ENCODE measurements at places on chromosomes 4 and X. TPM values are rescaled to one million over a fixed set of nuclear protein-coding genes. Genes with fewer than 3 reads are reported as not detected.

GRCh38 chr4:133620555-133620954 lies 471.5 kb downstream of the PCDH10 start:
- H3K27me3 ChIP-seq = no peaks in the 10 kb centered on the region
- H3K36me3 ChIP-seq = no peaks in the 10 kb centered on the region
- no peak overlapping the region for H3K4me3 ChIP-seq

- no peaks in the 10 kb centered on the region for H3K27me3 ChIP-seq
- no peaks in the 10 kb centered on the region for H3K4me1 ChIP-seq
- no peaks in the 10 kb centered on the region for H3K36me3 ChIP-seq
- DNase-seq = no peak
- H3K4me3 ChIP-seq = no peak overlapping the region
- H3K27ac ChIP-seq = no peak overlapping the region
Observed at GRCh38 chr4:101018836-101019235, 328.5 kb downstream of the PPP3CA start.

- no peaks in the 10 kb centered on the region for H3K4me1 ChIP-seq
- no peaks in the 10 kb centered on the region for H3K36me3 ChIP-seq
- H3K4me3 ChIP-seq = no peak overlapping the region
- no peaks in the 10 kb centered on the region for H3K27me3 ChIP-seq
- DNase-seq = no peak
Observed at GRCh38 chr4:24172406-24172805, 282.6 kb upstream of the PPARGC1A start.

GRCh38 chrX:19127649-19128168 lies 5.4 kb upstream of the ADGRG2 start:
- no peaks in the 10 kb centered on the region for H3K4me1 ChIP-seq
- H3K36me3 ChIP-seq = no peaks in the 10 kb centered on the region
- H3K27me3 ChIP-seq = no peaks in the 10 kb centered on the region
- no peak overlapping the region for H3K27ac ChIP-seq
- no peak overlapping the region for H3K4me3 ChIP-seq

DNA sequence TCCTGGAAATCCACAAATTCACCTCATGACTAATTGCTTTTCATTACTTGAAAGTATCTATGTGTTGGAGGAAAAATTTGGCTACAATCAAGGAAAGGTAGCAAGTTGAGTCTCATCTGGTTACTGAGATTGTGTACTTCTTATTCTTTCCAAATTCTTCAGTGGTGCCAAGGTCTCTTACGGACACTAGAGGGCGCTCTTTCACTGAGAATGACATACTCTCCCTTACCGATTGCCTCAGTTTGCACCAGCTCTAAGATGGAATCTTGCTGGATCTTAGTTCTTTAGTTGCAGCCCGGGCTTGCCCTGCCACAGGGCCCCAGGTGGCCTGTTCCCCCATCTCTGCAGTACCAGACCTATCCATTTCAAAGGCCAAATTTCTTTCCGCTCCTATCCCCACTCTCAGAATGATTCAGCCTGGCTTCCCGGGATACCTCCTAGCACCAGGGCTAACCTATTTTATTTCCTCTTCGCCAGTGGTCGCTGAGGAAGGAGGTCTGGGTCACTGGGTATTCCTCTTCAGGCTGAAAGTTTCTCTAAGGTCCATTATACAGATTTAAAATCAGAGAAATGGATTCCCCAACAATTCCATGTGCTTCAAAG lies 24.6 kb upstream of the GPR50 start:
- peak; percentile 34 for DNase-seq
- no peaks in the 10 kb centered on the region for H3K4me1 ChIP-seq
- H3K4me3 ChIP-seq = no peak overlapping the region
- peaks cover 4% of the 10 kb centered on the region for H3K27me3 ChIP-seq
- no peaks in the 10 kb centered on the region for H3K36me3 ChIP-seq

GRCh38 chrX:69808375-69808774 lies 192.5 kb downstream of the EDA start:
- H3K4me3 ChIP-seq = no peak overlapping the region
- H3K36me3 ChIP-seq = no peaks in the 10 kb centered on the region
- no peak overlapping the region for H3K27ac ChIP-seq
- DNase-seq = no peak

- H3K36me3 ChIP-seq = no peaks in the 10 kb centered on the region
- H3K4me1 ChIP-seq = no peaks in the 10 kb centered on the region
- no peaks in the 10 kb centered on the region for H3K27me3 ChIP-seq
- no peak for DNase-seq
- no peak overlapping the region for H3K27ac ChIP-seq
Observed at GRCh38 chr4:99847362-99847976, 30.8 kb downstream of the DAPP1 start.

GRCh38 chrX:151801980-151802379 lies 67.4 kb downstream of the CNGA2 start:
- H3K4me1 ChIP-seq = no peaks in the 10 kb centered on the region
- peaks cover 10% of the 10 kb centered on the region for H3K27me3 ChIP-seq
- no peak for DNase-seq
- no peak overlapping the region for H3K4me3 ChIP-seq

GRCh38 chr4:156778606-156779005 lies 193.0 kb downstream of the PDGFC start:
- H3K27me3 ChIP-seq = no peaks in the 10 kb centered on the region
- no peaks in the 10 kb centered on the region for H3K4me1 ChIP-seq
- H3K36me3 ChIP-seq = no peaks in the 10 kb centered on the region
- H3K4me3 ChIP-seq = no peak overlapping the region
- no peak for DNase-seq

- no peaks in the 10 kb centered on the region for H3K36me3 ChIP-seq
- H3K27me3 ChIP-seq = no peaks in the 10 kb centered on the region
- no peaks in the 10 kb centered on the region for H3K4me1 ChIP-seq
- no peak for DNase-seq
- no peak overlapping the region for H3K27ac ChIP-seq
Observed at GRCh38 chrX:136468391-136469103, 19.2 kb upstream of the BRS3 start.

- no peaks in the 10 kb centered on the region for H3K27me3 ChIP-seq
- H3K4me1 ChIP-seq = no peaks in the 10 kb centered on the region
- H3K27ac ChIP-seq = no peak overlapping the region
Observed at GRCh38 chr4:114249561-114249960, 270.1 kb upstream of the ARSJ start.

- H3K4me1 ChIP-seq = no peaks in the 10 kb centered on the region
- no peaks in the 10 kb centered on the region for H3K36me3 ChIP-seq
- no peak overlapping the region for H3K4me3 ChIP-seq
- no peaks in the 10 kb centered on the region for H3K27me3 ChIP-seq
- DNase-seq = no peak
Observed at GRCh38 chr4:55807556-55807955, 12.0 kb upstream of the EXOC1L start.

DNA sequence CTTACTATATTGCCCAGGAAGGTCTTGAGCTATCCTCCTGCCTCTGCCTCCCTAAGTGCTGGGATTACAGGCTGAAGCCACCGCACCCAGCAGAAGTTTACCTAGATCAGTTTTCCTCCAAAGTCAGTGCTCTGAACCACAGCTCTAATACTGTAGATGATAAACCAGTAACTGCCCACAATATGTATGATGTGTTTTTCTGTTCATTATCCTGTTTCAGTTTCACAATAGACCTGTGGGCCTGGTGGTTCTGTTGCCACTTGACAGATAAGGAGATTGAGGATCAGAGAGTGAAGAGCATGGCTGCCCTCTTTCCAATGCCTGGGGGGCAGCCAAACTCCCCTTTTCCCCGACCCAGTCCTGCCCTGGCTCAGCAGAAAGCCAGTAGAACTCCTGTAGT lies 87.0 kb downstream of the EFNB1 start:
- DNase-seq = no peak
- no peaks in the 10 kb centered on the region for H3K4me1 ChIP-seq
- H3K27ac ChIP-seq = no peak overlapping the region

DNA sequence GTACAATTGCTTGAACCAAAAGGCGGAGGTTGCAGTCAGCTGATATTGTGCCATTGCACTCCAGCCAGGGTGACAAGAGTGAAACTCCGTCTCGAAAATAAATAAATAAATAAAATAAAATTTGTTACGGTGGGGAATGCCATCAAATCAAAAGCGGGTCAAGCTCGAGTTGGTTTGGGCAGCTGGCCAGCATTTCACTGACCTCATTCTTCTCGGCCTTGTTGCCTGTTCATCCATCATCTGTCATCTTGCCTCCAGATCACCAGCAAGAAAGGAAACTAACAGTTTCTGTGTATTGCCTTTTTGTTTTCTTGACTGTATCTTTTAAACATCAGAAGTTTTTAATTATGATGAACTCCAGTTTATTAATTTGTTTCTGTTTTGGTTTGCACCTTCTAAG lies 31.5 kb upstream of the KLHL2 start:
- H3K27ac ChIP-seq = no peak overlapping the region
- DNase-seq = peak; percentile 20
- no peak overlapping the region for H3K4me3 ChIP-seq
- no peaks in the 10 kb centered on the region for H3K36me3 ChIP-seq
- no peaks in the 10 kb centered on the region for H3K27me3 ChIP-seq

DNA sequence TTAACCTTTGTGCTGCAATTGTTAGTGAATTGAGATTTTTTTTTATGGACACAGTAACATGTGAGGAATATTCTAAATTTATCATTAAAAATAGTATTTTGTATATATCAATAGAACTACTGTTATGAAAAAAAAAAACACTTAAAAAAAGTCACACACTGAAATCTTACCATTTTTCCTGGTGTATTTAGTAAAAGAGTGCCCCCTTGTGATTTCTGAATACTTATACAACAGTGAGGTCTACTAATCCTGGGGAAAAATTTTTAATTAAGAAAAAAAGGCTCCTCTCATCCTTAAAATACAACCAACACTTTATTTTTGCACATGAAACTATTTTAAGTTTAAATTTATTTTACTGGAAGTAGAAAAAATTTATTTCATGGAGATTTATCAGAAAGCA lies 56.4 kb upstream of the SPOCK3 start:
- no peak overlapping the region for H3K4me3 ChIP-seq
- H3K27ac ChIP-seq = no peak overlapping the region
- no peak for DNase-seq
- no peaks in the 10 kb centered on the region for H3K27me3 ChIP-seq
- H3K4me1 ChIP-seq = no peaks in the 10 kb centered on the region

GRCh38 chr4:41069838-41070237 lies 144.5 kb downstream of the APBB2 start:
- no peaks in the 10 kb centered on the region for H3K36me3 ChIP-seq
- peaks cover 5% of the 10 kb centered on the region for H3K4me1 ChIP-seq
- no peak for DNase-seq
- H3K27me3 ChIP-seq = no peaks in the 10 kb centered on the region

DNA sequence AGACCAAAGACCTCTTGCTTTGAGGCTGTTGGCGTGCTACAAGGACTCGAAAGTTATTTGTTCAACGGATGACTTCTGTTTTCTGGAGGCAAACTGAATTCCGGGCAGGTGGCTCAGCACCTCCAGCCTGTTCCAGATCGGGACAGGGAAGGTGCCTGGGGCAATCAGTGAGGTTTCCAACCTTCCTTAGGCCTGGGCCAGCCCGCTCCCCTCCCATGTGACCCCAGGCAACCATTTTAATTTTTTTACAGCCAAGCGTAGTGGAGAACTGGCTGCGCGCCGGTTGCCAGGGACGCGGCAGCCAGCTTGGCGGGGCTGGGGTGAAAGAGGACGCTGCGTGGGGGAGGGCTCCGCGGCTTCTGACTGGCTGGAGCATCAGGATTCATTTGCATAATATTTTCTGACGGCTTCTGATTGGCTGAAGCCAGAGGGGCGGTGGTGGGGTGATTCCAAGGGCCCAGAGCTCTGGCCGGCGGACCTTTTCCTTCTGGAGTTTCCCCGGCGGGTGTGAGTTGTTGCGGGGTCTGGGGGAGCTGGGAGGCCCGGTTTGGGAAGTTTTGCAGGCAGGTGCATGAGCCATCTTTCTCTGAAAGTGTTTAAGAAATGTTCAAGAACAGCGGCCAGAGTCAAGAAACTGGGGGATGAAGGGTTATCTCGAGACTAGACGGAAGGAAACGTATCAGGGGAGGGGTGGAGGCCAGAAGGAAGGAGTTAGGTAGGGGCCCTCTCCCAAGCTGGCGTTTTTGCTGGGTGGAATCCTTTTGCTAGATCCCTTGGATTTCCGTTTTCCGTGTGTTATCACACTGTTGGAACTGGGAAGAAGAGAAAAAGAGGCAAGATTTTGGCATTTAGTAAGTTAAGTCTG lies at the start of gene MID1IP1:
Gene MID1IP1 (plus strand): TSS at position 479 of the 865 bp plus-strand sequence. CDS start 3,488 bp downstream, outside the sequence.
- H3K27ac ChIP-seq = peak within 1 kb of the TSS; percentile 74
- H3K27me3 ChIP-seq = no peaks in the 10 kb centered on the region
- peak; percentile 91 for DNase-seq
- peak within 1 kb of the TSS; percentile 52 for H3K4me3 ChIP-seq

- DNase-seq = no peak
- H3K4me3 ChIP-seq = no peak overlapping the region
- H3K27ac ChIP-seq = no peak overlapping the region
- H3K27me3 ChIP-seq = no peaks in the 10 kb centered on the region
- H3K36me3 ChIP-seq = no peaks in the 10 kb centered on the region
Observed at GRCh38 chr4:120081726-120082125, 15.1 kb upstream of the MAD2L1 start.

GRCh38 chrX:33908074-33908473 lies 224.0 kb downstream of the FAM47A start:
- no peak overlapping the region for H3K4me3 ChIP-seq
- no peaks in the 10 kb centered on the region for H3K4me1 ChIP-seq
- H3K36me3 ChIP-seq = no peaks in the 10 kb centered on the region
- no peak overlapping the region for H3K27ac ChIP-seq
- H3K27me3 ChIP-seq = no peaks in the 10 kb centered on the region

GRCh38 chr4:23001478-23001877 lies 308.7 kb downstream of the GBA3 start:
- H3K36me3 ChIP-seq = no peaks in the 10 kb centered on the region
- H3K27ac ChIP-seq = no peak overlapping the region
- no peaks in the 10 kb centered on the region for H3K27me3 ChIP-seq

GRCh38 chr4:152050106-152050505 lies 289.3 kb upstream of the GATB start:
- no peaks in the 10 kb centered on the region for H3K36me3 ChIP-seq
- no peak overlapping the region for H3K27ac ChIP-seq
- H3K4me3 ChIP-seq = no peak overlapping the region
- H3K27me3 ChIP-seq = no peaks in the 10 kb centered on the region
- no peak for DNase-seq
- H3K4me1 ChIP-seq = no peaks in the 10 kb centered on the region

The LAS1L gene
- 14.3 TPM for total RNA-seq

The PAGE2B gene
- not detected for total RNA-seq

The LDOC1 gene
- total RNA-seq = 15.1 TPM

The TAF7L gene
- total RNA-seq = not detected

The SLC7A11 gene
- total RNA-seq = 1.00 TPM

The UGT2B10 gene
- 0.25 TPM for total RNA-seq

The RAB9B gene
- 0.59 TPM for total RNA-seq

All from pancreas (tissue), 10 donors.